Brain microvascular endothelial cell (primary cell): ENCODE measurements at places on chromosomes 6 and 20.
A peak's percentile ranks its signal among the peaks of the same experiment; 100 is the strongest.

- DNase-seq: no peak
These were observed 7.1 kb upstream of the LOC128125822 start for GRCh38 chr6:63565058-63565726.

GRCh38 chr6:94099072-94099471 lies 679.7 kb upstream of the EPHA7 start:
- no peak for DNase-seq

DNA sequence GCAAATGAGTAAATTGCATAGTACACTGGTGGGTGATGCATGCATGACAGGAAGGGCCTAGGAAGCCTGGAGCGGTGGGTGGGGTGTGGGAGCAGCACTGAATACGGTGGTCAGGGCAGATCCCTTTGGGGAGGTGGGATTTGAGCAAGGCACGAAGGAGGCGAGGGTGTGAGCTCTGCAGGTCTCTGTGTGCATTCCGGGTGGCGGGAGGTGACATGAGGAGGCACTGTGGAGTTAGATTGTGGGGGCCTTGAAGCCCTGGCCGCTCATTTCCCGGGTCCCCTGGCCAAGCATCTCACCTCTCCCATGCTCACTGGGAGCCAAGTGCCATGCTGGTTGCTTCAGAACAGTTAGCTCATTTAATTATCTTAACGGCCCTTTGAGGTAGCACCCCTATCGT lies 6.2 kb upstream of the SPDEF start:
- no peak for DNase-seq

DNA sequence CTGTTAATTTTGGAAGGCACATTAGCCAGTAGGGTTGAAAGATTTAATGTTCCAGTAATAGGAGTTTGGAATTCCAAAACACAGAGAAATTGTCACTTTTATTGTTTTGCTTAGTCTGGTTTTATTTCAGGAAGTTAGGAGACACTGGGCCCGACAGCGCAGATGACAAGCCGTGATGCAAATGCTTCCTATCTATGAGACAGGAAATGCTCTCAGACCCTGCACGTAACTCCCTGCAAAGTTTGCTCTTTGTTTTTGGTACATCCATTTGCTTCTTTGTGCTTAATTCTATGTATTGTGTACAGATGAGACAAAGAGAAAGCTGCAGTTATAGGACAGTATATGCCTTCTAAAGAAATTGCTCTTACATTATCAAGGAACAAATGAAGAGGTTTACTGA lies 201.6 kb upstream of the SGK1 start:
- DNase-seq: peak; percentile 63

DNA sequence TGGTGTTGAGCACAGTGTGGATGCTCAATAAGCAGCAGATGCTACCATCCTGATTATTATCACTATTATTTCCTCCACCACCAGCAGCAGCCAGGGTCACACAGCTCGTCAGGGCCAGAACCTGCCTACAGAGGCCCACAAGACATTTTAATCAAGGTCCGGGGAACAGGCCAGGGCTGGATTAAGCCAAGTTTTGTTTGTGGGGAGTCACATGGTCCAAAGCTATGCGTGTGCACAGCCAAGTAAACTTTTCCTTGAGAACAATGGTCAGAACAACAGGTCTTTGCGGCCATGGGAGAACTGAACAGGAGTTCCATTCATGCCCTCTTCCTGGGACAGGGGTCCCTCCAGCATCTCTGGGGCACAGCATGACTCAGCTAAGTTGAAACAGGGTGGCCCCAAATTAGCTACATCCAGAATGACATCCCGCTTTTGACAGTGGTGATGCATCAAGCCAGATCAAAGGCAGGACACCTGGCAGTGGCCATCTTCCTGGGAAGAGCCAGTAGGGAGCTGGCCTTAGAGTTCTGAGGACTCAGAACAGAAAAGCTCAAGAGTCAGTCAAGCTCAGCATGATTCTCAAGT lies 11.7 kb downstream of the SNTA1 start:
- DNase-seq: no peak

DNA sequence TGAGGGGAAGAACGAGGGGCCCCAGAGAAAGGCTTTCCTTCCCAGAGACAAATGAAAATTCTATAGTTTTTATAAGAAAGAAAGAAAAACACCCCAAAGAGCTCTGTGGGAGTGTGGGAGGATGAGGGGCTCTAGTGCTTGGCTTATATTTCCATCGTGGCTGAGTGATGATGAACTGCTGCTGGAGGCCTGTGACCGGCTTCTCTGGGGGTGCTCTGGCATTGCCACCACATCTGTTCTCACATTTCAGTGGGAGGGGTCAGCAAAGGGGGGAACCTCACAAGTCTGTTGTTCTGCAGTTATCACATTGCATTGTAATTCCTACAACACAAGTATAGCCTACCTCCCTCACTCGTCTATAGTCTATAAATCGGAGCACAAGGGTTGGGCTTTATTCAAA lies 67.6 kb upstream of the BACH2 start:
- DNase-seq: no peak
